ENCODE measurements at places on chromosomes 7 and 10.

- no peak for DNase-seq
These were observed 763.9 kb downstream of the GRID1 start for GRCh38 chr10:85602713-85603112.

DNA sequence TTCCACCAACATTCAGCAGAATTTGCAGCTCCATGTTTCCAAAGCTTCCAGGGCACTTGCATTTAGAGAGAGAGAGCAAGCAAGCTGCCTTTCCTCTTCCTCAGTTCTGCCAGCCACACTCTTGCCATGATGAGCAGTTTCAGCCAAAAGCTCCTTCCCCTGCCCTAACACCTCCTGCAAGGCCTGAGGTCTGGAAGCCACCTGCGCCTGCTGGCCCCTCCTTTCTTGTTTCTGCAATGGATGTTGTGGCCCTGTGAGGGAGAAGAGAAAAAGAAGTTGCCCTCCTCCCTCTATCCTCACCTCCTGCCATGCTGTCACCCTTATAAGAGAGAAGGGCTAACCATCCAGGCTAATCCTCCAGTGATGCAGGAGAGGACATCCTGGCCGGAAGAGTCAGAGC lies 48.7 kb downstream of the IKZF1 start:
- no peak for DNase-seq

DNA sequence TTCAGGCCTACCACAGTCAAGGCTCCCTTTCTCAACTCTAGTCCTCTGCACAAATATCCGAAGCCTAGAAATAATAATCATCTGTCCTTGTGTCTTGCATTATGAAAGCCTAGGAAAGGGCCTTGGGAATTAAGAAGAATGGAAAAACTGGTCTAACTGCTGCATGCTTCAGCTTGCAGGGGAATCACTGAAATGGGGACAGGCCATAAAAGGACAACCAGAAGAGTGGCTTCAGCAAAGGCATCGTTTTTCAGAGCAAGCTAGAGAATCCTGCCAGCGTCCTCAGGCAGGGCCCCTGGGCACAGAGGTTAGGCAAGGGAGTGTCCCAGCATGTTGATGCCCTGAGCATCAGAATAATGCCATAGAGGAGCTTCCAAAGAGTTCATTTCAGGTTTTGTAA lies 13.2 kb downstream of the ERVW-1 start:
- DNase-seq: no peak

DNA sequence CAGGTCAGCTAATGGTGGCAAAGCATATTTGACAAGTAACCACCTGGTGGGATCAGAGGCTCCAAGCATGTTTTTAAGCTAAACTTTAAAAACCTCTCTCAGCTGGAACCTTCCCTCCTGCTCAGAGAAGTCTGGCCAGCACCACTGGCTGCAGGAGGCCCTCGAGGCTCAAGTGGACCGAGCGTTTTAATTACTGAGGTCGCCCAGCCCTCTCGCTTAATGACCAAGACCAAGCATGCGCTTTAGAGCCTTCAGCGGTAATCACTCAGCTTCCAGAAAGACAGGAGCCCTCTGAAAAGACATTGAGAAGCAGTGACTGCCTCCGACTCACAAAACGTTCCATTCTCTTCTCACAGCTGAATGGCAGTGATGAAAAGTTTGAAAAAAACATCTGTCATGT lies 383.4 kb upstream of the ADARB2 start:
- DNase-seq: no peak

GRCh38 chr7:86012971-86013370 lies 630.7 kb upstream of the GRM3 start:
- DNase-seq: no peak

DNA sequence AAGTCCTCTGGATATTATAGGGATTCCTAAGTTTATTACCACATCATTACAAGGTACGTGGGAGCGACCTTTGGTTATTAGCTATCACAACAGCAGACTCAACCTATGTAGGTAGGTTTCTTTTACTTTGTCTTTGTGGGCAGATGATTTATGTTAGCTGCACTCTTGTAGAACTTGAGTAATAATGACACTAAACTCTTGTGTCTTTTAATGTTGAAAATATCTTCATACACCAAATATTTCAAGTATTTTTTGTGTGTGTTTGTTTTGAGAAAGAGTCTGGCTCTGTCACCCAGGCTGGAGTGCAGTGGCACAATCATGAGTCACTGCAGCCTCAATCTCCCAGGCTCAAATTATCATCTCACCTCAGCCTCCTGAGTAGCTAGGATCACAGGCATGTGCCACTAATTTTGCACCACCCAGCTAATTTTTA lies 19.2 kb upstream of the SUPV3L1 start:
- DNase-seq: no peak

DNA sequence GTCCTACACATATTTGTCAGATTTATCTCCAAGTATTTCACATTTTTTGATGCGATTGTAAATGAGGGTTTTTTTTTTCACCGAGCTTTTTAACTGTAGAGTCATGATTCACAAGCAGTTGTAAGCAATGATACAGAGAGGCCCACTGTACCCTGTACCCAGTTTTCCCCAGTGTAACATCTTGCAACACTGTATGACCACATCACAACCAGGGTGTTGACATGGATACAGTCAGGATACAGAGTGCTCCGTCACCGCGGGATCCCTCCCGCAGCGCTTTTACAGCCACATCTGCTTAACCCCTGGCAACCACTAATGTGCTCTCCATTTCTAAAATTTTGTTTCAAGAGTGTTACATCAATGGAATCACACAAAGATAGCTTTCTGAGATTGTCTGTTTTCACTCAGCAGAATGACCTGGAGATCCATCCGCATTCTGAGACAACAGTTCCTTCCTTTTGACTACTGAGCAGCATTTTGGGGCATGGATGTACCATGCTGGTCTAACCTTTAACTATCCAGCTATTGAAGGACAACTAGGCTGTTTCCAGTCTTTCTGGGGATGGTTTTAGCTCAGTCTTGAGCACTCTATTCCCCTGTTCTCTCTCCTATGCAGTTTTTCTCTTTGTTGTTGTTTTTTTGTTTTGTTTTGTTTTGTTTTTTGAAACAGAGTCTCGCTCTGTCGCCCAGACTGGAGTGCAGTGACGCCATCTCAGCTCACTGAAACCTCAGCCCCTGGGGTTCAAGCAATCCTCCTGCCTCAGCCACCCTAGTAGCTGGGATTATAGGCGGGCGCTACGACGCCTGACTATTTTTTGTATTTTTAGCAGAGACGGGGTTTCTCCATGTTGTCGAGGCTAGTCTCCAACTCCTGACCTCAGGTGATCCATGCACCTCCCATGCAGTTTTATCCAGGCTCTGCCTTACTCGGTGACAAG lies 25.9 kb downstream of the GPRIN2 start:
- no peak for DNase-seq

DNA sequence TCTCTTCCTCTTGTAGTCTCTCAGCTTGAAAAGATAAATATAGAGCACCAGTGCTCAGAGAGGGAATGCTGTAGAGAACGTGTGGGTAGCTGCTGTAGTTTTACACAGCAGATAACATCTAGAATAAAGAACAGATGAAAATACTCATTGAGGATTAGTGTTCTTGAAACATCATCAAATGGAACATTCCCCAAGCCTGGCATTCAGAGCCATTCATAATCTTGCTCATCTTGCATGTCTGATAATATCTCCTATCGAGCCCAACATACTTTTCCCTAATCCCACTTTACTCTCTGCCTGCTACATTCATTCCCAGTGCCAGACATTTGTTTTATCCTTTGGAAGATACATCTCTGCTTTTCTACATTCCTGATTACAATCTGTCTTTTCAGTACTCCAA lies 35.2 kb downstream of the MCU start:
- DNase-seq: no peak

DNA sequence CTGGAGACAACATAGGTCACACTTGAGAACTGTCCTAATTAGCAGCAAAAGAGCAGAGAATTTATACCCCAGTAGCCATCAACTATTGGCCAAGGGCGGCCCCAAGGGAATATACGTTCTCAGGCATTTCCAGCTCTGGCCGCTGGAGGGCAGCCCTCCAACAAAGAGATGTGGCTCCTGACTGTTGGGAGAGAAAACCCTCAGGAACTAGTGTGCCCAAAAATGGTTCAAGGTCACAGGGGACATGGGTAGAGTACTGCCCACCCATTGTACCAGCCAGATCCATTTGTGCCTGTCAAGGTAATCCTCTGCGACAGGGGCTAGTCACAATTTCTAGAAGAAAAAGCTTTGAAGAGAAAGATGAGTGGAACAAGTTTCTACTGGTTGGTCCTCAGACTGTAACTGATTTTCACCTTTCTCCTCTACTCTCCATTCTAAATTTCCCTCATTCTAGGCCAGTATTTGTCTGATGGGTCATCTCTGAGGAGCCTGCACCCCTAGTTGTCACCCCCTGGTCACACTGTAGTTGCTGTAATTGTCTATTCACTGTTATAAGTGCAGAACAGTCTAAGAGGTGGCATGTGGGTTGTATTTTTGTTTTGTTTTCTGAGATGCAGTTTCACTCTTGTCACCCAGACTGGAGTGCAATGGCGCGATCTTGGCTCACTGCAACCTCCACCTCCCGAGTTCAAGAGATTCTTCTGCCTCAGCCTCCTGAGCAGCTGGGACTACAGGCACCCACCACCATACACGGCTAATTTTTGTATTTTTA lies 14.7 kb upstream of the C7orf33 start:
- DNase-seq: no peak

- no peak for DNase-seq
These were observed 4.0 kb downstream of the NUDT5 start for GRCh38 chr10:12191715-12192114.

DNA sequence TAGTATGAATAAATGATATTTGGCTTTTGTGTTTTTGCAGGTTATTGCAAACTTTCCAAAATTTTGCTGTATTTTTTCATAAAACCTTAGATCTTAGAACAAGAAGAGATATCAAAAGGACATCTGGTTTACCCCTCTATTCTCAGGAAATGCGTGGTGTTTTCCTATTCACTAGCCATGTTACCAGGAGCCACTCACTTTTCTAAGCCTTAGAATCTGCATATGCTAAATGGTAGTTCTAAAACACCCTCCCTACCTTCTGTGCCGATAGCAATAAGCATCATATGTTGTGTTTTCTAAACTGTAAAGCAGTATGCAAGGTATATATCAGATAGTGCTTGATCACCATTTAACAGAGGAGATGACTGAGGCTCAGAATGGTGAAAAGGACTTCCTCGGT lies 715.0 kb upstream of the CELF2 start:
- no peak for DNase-seq

GRCh38 chr7:37489703-37490102 lies 41.0 kb upstream of the ELMO1 start:
- DNase-seq: no peak

- DNase-seq: no peak
These were observed 53.0 kb downstream of the TCF7L2 start for GRCh38 chr10:113003052-113003451.

GRCh38 chr10:48976196-48976595 lies 36.6 kb upstream of the LRRC18 start:
- no peak for DNase-seq

Data from amygdala (tissue), 56 donors.